A172 (cell line): ENCODE measurements at places on chromosomes 16 and 17. TPM values are rescaled to one million over a fixed set of nuclear protein-coding genes. Genes with fewer than 3 reads are reported as not detected.

TEN1 gene
- 23.4 and 28.4 TPM in 2 replicates for total RNA-seq

RNF43 gene
- not detected in 2 replicates for total RNA-seq

DRC7 gene
- total RNA-seq, result 0.50 TPM in 1 of 2 replicates, not detected in the other

TPSD1 gene
- total RNA-seq, result not detected in 2 replicates

GRCh38 chr17:68097161-68097805 is 61.7 kb downstream of the KPNA2 start:
- DNase-seq, result no peak

- peak; percentile 33 for DNase-seq
Measured at GRCh38 chr16:77169650-77170236, 21.2 kb upstream of the MON1B start.

- DNase-seq, result peak; percentile 92
Measured at GRCh38 chr17:78343187-78343542, 16.7 kb downstream of the SOCS3 start.

DNA sequence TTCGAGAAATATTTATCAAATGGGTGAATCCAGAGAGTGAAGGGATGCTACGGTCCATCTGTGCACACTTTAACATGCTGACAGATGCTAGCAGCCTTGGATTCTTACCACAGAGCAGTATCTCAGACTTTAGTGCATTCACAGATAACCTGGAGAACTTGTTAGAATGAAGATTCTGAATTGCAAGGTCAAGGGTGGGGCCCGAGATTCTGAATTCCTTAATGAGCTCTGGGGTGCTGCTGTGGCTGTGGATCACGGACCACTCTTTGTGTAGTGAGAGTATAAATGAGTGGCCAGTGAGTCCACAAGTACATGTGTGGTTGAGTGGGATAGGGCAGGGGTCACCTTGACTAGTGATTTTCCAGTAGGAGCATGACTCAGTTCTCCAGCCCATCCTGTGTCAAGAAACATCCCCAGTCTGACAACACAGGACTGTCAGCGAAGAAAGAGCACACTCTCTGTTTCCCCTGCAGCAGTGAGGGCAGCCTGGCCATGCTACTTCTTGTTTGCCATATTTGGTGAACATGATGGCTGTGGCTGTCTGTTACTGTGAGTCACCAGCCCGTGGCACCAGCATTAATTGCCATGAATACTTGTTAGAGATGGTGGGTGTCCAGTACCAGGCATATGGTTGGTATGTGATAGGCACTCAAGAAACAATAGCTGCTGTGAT is 13.0 kb upstream of the SALL1 start:
- DNase-seq, result peak; percentile 82

- no peak for DNase-seq
Measured at GRCh38 chr16:58855291-58855863, 121.3 kb upstream of the GOT2 start.

GRCh38 chr17:49703557-49704277 is 4.0 kb downstream of the SLC35B1 start:
- DNase-seq, result peak; percentile 52

DNA sequence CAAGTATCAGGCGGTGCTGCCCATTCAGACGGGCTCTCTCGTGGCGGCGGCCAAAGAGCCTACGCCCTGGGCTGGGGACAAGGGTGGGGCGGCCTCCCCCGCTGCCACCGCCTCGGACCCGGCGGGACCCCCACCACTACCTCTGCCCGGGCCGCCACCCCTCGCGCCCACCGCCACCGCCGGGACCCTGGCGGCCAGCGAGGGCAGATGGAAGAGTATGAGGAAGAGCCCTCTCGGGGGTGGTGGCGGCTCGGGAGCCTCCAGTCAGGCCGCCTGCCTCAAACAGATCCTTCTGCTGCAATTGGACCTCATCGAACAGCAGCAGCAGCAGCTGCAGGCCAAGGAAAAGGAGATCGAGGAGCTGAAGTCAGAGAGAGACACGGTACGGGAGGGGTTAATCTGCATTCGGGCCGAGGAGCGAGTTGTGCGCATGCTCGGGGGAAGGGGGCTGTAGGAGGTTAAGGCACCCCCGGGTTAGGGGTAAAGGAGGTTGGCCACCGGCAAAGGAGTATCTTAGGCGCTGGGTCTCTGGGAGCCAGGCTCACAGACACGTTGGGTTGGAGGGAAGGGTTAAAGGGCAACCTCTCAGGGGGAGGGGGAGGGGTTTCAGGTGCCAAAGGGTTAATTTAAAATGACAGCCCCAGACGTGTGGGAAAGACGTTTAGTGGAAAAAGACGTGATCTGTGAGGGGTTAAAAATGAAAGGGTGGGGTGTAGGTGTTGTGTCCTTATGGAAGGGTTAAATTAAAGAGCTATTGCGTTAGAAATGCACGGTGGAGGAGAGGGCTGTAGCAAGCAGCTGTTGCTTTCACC is 1.4 kb downstream of the MSL1 start:
- peak; percentile 32 for DNase-seq
